Stimulated activated CD8-positive, alpha-beta memory T cell treated with anti-CD3 and anti-CD28 coated beads, Interleukin-7, amount 100 ng/mL, for 4 hours (primary cell): ENCODE measurements at places on chromosomes 5 and 9.

GRCh38 chr9:94277885-94278536 is 18.9 kb downstream of the ZNF169 start:
- DNase-seq, result no peak

DNA sequence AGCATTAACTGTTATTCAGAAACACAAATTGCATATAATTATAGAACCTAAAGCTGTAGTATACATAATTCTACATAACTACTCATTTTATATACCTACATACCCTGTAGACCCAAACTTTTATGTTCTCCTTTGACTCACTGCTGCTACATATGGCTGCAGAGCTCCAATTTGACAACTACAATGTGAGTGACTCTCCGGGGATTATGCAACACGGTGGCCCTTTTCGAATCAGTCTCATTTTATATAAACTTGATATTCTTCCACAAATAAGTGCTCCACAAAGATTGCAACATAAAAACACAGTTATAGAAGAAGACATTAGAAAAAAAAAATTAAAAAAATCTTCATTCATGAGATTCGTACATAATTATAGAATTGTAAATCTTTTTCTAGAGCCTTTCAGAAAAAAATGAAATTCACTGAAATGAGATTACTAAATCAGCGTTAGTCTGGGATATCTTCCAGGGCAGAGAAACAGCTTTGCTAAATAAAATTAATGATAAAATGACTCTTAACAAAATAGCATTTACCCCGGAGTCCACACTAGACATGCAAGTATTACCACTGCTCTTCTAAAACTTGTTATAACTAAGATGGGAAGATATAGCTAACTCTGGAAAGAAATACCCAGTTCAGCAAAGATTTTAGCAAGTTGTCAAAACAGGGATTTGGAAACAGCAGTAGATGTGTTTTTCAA is 52.6 kb downstream of the SRFBP1 start:
- DNase-seq, result no peak

- no peak for DNase-seq
Observed at GRCh38 chr5:63805151-63805550, 157.1 kb downstream of the HTR1A start.

- no peak for DNase-seq
Observed at GRCh38 chr5:143057580-143057999, 287.4 kb downstream of the ARHGAP26 start.

- DNase-seq, result no peak
Observed at GRCh38 chr5:57855831-57856230, 373.2 kb upstream of the ACTBL2 start.

- no peak for DNase-seq
Observed at GRCh38 chr9:81552581-81552991, 136.8 kb downstream of the TLE1 start.

DNA sequence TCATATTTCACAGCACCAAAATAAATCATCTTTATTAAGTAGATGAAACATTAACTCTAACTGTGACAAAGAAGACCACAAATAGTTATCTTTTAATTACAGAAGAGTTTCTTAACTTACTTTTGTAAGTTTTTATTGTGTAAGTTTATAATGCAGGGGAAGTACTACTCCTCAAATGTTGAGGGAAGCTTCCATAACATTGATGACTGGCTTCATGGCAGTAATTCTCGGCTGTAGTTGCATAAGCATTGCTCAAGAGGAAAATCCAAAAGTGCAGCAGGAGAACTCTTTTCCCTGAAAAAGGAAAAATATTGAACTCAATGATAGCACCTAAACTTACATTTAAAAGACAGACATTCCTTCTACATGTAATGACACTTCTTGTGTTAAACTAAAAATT is 4.6 kb downstream of the TSLP start:
- DNase-seq, result no peak

GRCh38 chr5:97936231-97936630 is 753.2 kb upstream of the RIOK2 start:
- no peak for DNase-seq

DNA sequence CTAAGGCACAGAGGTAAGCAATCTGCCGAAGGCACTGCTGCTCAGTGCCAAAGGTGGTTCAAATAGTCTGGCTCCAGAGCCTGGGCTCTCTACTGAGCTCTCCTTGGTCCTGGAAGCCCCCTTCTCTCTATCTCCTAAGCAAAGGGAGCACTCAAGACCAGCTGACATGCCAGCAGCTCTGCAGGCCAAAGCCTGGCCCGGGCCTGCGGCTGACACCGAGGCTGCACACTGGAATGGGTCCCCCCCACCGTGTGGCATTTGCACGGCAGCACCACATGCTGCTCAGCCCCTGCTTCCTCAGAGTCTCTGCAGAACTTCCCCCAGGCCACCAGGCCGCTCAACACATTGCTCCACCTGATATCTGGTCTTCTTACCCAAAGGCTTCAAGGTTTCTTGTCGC is 57.8 kb upstream of the GOLPH3 start:
- no peak for DNase-seq

GRCh38 chr9:120405134-120405533 is 174.8 kb downstream of the CDK5RAP2 start:
- DNase-seq, result no peak

- no peak for DNase-seq
Observed at GRCh38 chr9:95623640-95624039, 106.9 kb upstream of the PTCH1 start.

DNA sequence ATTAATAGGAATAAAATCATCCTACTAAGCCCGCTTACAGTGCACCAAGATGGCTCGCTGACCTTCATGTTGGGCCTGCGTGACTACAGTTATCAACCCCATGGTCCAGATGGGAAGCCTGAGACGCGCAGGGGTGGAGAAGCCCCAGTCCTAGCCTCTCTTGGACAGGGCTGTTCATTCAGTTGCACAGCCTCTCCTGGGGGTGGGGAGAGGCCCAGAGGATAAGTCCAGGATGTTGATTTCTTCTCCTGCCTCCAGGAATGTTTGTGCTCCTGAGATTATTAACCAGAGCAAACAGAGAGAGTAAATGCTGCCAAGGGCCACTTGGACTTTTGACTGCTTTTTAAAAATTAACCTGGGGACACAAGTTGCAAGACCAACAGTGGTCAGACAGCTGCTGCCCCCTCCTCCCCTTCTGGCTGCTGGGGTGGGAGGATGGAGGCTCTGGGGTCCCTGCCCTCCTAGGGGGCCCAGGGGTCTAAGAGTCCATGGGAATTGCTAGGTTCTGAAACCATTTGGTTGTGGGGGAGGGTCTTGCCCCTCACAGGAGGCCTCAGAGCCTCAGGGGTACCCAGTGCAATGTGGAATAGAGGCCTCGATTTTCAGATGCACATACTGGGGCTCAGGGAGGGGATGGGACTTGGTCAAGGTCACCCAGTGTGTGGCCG is 2.8 kb upstream of the AMBP start:
- no peak for DNase-seq

DNA sequence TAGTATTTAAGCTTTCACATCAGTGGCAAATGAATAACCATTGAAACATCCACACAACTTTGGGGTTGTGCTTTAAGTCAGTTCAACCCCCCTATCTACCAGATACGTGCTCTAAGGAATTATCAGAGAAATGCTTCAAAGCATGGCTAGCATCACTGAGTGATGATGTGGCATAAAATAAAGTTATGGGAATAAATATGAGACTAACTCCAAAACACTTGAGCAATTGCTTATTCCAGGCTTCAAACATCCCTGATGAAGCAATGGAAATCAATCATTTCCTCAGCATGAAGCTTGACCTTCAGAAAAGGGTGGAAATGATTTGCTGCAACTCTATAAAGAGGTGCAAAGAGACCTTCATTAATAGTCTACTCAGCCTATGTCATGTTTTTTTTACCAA is 292.0 kb upstream of the SMC2 start:
- no peak for DNase-seq

DNA sequence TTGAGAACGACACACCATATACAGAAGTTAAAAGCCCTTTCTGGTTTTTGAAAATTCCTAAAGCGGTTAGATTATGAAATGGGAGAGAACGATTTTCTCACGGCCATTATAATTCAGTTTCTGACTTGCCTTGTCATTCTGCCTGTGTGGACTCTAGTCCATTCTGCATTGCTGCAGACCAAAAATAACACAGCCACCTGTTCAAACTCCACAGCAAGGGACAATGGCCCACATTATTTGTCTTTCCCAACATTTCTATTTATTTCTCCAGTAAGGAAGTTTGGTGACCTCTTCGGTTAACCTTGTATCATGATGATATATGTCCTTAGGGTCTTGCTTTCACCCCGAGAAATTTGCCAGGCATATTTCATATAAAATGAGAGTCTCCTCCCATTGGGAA is 497.7 kb downstream of the BRINP1 start:
- DNase-seq, result no peak

DNA sequence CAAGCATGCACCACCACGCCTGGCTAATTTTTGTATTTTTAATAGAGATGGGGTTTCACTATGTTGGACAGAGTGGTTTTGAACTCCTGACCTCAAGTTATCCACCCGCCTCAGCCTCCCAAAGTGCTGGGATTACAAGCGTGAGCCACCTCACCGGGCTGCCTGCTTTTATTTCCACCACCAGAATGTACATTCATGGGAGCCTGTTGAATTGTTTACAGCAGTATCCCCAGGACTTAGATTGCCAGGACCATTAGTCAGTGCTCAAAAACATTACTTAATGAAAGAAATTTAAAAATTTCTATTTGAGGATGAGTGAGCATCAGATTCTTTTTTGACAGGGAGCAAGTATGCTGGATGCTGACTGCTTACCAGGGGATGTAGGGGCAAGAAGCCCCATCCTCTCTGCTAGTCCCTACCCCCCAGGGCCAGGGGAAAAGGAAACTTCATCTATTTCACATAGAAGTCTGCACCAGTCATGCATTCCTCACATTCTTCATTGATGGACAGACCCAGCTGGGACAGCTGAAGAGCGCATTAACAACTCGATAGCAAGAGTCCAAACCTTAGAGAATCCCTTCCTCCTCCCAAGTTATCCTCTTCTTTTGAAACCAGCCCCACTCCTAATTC is 10.3 kb upstream of the RGMB start:
- DNase-seq, result no peak

GRCh38 chr5:107542831-107543231 is 127.9 kb downstream of the EFNA5 start:
- no peak for DNase-seq

DNA sequence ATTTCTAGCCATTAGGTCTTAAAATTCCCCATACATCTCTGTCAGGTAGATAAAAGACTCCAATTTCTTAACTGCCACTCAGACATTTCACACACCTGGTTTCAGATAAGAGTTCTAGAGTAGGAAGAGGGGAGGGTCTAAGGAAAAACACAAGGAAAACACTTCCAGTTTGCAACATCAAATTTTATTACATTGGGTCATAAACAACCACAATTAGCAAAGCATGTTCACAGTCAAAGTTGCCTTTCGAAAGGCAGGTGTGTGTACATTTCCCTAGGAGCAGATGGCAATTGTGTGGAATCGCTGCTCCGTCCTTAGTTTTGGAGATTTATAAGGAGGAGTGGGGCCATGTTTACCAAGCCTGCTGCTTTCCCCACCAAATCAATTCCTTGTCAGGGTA is 120.8 kb downstream of the DMRT2 start:
- DNase-seq, result no peak

DNA sequence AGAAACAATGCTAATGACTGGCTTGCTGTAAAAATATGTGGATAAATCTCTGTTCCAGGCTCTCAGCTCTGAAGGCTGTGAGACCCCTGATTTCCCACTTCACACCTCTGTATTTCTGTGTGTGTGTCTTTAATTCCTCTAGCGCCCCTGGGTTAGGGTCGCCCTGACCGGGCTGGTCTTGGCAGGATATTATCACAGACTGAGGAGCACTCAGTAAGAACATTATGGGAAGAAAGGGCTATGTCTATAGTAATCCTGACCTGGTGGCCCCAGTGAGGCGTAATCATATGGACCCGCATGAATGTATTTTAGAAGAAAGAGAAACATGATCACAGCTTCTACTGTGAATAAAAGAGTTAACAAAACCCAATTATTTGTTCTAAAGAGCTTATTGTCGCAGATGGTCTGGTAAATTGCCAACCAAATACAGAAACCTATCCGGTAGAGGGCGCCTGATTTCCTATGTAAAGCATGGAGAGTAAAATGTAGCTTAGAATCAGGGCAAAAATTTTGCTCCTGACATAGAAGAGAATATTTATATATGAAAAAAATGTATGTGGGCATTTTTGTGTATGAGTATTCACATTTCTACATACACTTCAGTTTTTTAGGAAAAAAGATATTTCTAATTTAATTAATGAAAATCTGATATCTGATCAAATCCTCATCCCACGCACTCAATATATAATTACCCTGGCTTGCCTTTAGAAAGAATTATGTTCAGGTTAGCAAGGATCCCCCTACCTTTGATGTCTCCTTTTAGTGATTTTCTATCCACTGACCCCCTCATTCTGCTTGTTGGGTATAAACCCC is 5.8 kb upstream of the IFNA1 start:
- DNase-seq, result no peak

- DNase-seq, result no peak
Observed at GRCh38 chr9:92669527-92669889, 423 bp downstream of the IPPK start.

DNA sequence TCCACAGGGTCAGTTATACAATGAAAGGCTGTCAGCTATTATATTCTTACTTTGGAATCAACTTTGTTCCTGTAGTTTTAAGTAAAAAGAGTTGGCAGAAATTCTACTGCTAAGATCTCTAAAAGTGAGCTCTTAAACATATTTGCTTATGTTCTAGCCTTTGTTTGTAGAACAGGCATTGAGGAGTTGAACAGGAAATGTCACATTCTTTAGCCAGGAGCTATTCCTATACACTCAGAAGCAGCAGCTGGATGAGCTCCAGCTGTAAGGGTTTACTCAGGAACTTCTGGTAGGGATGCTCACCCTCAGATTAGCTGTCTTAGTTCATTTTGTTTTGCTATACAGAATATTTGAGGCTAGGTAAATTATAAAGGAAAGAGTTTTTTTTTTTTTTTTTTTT is 22.4 kb upstream of the SPINK14 start:
- no peak for DNase-seq

GRCh38 chr9:92723801-92724323 is 40.8 kb downstream of the BICD2 start:
- DNase-seq, result no peak
